ENCODE measurements at places on chromosomes 3 and 15. TPM values are rescaled to one million over a fixed set of nuclear protein-coding genes. Genes with fewer than 3 reads are reported as not detected.

Gene DCBLD2
- total RNA-seq = 2.5 TPM

Gene CKMT1B
- total RNA-seq = 0.18 TPM

Gene HYAL3
- 4.1 TPM for total RNA-seq

Gene GRK7
- 0.07 TPM for total RNA-seq

Gene FOXB1
- 0.13 TPM for total RNA-seq

Gene UROC1
- not detected for total RNA-seq

Gene LMCD1
- total RNA-seq = 2.1 TPM

Gene CLDN16
- not detected for total RNA-seq

Gene CCDC54
- total RNA-seq = not detected

Gene COL7A1
- total RNA-seq = 2.2 TPM

Gene YEATS2
- 65.0 TPM for total RNA-seq

Gene SCN5A
- total RNA-seq = 0.52 TPM

Gene MLH1
- 93.7 TPM for total RNA-seq

Gene GOLGA8S
- 0.16 TPM for total RNA-seq

Gene GHRL
- not detected for total RNA-seq

Gene GOLGA6D
- not detected for total RNA-seq

Gene ACTL6A
- total RNA-seq = 88.4 TPM

Gene CALML4
- 6.9 TPM for total RNA-seq

Gene LDHAL6B
- not detected for total RNA-seq

Gene PIAS1
- 29.8 TPM for total RNA-seq

Gene CFAP100
- total RNA-seq = not detected

Gene CDAN1
- total RNA-seq = 19.0 TPM

Gene ALDH1A2
- total RNA-seq = 1.4 TPM

Gene TIMP4
- not detected for total RNA-seq

Gene MME
- not detected for total RNA-seq

Gene TRIP4
- 17.3 TPM for total RNA-seq

Gene C3orf22
- total RNA-seq = not detected

Gene CNTN3
- total RNA-seq = not detected

Gene CCR1
- 0.67 TPM for total RNA-seq

Gene ULK3
- total RNA-seq = 49.3 TPM

Gene GOLGA6L4
- total RNA-seq = 1.3 TPM

Gene IL17RB
- total RNA-seq = not detected

Gene ABTB1
- 9.7 TPM for total RNA-seq

Gene CAMKV
- total RNA-seq = 2.1 TPM

Gene ARGFX
- total RNA-seq = not detected

Gene SIAH2
- 90.3 TPM for total RNA-seq

Gene TEX55
- total RNA-seq = not detected

Gene A4GNT
- not detected for total RNA-seq

Gene VGLL3
- not detected for total RNA-seq

Gene ADAMTS7
- 0.60 TPM for total RNA-seq

Data from activated CD8-positive, alpha-beta T cell treated with anti-CD3 and anti-CD28 coated beads for 36 hours (primary cell).